CD8-positive, alpha-beta memory T cell (primary cell): ENCODE measurements at places on chromosomes 2 and 18. TPM values are rescaled to one million over a fixed set of nuclear protein-coding genes. Genes with fewer than 3 reads are reported as not detected.

Gene PRSS56
- total RNA-seq, result not detected

Gene TSPYL6
- total RNA-seq, result not detected

Gene EPAS1
- total RNA-seq, result 14.5 TPM

Gene CHRND
- total RNA-seq, result not detected
